ENCODE measurements at places on chromosomes 1 and 21.

GRCh38 chr1:246058466-246058865 is 448.6 kb downstream of the SMYD3 start:
- peak; percentile 9 for DNase-seq

GRCh38 chr1:77732090-77732489 is 27.6 kb downstream of the USP33 start:
- DNase-seq: no peak

DNA sequence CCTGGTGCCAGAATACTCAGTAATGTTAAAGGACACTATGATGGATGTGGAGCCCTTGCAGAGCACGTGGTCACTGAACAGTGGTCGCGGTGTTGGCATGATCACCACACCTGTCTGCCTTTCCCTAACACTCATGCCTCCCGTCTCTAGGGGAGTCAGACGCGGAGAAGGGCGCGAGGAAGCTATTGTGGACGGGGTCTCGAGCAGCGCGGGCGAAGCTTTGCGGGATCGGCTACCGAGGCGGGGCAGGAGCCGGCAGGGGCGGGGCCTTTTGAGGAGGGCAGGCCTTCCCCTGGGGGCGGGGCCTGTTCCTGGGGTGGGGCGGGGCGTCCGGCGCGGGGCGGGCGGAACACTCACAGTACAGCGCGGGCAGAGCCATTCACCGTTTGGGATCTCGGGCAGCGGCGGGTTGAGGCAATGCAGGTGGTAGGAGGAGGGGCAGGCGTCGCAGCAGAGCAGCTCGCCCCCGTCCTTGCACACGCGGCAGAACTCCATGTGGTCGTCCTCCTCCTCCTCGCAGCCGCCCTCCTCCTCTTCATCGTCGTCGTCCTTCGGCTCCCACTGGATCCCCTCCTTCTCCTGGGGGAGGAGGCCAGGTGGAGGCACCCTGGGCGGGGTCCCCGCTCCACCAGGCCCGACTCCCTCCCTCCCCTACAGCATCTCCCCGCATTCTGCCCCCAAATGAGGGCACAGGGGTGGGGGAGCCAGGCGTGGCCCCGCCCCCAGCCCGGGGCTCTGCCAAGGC is 31.5 kb downstream of the CHD5 start:
- DNase-seq: peak; percentile 85

DNA sequence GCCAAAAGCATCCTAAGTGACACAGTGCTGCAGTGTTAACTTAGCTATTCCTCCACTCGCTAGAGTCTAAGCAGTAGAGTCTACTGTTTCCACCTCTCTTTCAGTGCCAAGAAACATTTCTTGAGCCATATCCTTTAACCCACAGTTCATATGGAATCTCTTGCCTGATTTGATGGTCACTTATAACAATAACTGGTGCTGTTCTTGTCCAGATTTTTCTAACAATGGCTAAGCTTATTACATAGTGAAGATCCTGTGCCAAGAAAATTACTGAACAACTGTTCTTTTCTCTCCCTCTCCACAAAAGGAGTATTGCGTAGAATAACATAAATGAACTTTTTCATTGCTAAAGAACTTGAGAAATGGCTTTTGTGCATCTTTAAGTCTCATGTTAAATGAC is 121.3 kb downstream of the CDC7 start:
- DNase-seq: no peak

- no peak for DNase-seq
Measured at GRCh38 chr1:9696793-9697192, 45.3 kb downstream of the PIK3CD start.

DNA sequence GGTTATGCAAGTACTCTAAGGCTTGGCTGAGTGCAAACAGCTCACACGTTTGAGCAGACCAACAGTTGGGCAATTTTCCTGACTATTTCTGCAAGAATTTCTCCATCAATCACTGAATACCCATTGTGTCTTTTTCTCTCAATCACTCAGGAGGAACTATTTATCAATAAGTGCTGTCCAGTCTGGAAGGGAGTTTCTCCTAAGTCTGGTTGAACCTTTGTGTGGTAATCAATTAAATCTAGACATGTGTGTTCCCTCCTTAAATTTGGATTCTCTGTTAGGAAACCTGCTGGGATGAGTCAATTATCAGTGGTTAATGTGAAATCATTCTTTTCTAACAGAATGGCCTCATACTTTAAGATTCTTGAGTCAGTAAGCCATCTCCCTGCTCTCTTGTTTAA is 6.8 kb upstream of the AADACL3 start:
- peak; percentile 33 for DNase-seq

DNA sequence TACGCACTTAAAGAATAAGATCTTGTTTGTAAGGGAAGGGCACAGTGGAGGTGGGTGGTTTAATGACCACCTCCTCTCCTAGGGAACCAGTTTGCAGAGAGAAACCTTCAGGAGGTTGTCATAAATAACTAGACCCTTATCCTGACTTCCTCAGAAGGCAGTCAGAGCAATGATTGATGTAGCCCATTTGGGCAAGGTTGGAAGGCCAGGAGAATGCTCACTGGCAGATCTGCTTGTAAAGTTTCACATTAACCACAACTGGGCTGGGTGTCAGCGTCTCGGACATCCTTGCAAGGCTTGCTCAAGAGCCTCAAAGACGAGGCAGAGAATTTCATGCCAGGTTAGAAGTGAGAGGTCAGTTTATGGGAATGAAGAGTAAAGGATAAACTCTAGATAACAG is 87.6 kb upstream of the TRABD2B start:
- DNase-seq: no peak

DNA sequence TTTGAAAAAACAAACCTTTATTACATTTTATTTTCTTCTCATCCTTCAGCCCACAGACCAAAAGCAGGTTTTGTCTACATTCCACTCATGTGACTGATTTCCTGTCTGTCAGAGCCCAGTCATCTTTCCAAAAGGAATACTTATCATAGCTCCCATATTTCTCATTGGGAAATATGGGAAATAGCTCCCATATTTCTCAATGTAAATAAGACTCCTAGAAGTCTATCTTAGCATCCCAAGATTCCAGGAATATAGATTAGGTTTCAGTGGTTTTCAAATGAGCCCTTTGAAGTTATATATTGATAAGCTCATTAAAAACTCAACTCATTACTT is 19.1 kb upstream of the NRDC start:
- peak; percentile 92 for DNase-seq

DNA sequence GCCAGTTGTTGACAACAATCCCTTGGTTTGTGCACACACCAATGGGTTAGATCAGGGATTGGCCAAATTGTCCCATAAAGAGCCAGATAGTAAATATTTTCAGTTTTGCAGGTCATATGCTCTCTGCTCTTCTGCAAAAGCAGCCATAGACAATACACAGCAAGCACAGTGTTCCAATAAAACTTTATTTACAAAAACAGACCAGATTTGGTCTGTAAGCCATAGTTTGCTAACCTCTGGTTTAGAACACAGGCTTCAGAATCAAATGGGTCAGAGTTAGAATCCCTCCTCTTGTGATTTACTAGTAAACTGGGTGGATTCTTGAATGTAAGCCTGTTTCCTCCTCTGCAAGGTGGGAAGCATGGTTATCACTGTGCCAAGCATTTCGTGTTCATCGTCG is 65.3 kb upstream of the EFHD2 start:
- no peak for DNase-seq
